ENCODE measurements at places on chromosomes 1 and 21.

DNA sequence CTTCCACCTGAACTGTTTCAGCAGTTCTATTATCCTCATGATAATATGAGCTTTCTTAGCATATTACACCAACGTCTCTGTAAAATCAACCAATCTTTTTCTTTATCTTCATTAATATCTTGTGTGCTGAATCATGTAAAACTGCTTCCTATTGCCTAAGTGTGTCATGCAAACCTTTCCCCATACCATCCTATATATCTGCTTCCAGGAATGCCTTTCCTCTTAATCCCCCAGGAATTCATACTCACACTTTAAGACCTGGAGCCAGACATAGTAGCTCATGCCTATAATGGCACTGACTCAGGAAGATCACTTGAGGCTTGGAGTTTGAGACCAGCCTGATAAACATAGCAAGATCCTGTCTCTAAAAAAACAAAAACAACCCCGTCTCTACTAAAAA is 183.9 kb downstream of the NRIP1 start:
- no peak for DNase-seq

GRCh38 chr1:84370831-84371394 is 27.4 kb upstream of the DNASE2B start:
- no peak for DNase-seq

DNA sequence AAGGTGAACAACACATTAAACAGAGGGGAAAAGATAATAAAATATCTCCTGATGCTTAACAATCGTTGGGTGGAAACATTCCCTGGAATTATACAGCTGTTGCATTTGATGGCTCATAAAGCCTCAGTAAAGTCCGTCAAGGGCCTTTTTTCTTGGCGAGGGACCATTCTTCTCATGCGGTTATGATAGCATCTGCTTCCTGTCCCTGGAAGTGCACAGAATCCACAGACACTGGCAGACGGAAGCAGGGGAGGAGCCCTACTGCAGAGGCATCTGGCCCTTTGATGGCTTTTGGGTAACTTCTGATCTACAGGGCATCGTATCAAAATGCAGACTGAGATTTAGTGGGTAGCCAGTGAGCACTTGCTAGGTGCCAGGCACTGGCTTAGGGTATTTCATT is 286.9 kb downstream of the KIF26B start:
- DNase-seq, result no peak

DNA sequence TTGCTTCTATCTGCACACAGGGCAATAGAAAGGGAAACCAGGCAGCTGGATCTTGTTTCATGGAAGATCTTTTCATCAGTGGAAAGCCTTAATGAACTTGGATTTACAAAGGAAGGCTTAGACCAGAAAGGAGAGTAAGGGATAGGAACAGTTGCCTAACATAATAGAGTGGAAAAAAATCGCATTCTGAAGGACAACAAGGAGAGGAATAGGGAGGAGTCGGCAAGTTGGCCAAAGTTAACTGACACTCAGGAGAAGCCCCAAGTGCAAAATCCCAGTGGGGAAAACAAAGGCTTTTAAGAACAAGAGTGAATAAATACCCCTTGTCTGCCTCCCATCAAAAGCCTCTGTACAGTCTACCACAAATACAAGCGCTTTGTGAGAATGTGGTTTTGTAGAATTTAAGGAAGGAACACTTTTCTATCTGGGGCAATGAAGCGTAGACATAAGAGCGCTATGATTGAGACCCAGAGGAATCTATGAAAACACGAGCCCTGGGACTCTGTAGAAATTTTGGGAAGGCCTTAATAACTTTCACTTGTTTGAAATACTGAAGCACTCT is 74.1 kb downstream of the ZNF648 start:
- DNase-seq, result no peak

DNA sequence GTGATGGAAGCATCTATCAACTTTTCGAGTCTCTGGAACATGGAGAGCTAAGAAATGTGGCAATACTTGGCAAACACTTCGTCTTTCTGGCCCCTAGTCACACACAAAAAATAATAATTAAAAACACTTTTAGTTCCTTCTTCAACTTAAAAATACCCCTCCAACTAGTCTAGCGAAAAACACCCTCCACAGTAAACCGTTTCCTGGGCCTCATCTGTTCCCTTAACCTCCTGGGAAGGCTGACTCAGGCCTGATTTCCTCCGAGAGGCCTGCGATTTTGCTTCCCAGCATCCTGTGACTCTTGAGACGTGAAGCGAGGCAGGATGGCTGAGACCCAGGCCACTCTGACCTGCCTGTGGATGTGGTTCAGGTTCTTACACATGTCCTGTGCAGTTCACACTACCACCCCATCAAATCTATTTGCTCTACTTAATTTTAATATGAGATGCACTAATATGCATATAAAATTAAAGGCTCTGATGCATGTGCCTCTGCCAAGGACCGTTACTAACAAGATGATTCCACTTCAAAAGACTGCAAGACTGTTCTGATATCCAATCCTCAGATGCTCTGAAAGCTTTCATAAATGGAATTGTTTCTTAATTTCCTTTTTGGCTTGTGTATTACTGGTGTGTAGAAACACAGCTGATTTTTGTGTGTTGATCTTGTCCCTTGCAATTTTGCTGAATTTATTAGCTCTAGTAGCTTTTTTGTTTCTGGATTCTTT is 3.5 kb downstream of the NAV1 start:
- no peak for DNase-seq

GRCh38 chr21:44331209-44331608 is 8.0 kb downstream of the CFAP410 start:
- DNase-seq, result no peak

DNA sequence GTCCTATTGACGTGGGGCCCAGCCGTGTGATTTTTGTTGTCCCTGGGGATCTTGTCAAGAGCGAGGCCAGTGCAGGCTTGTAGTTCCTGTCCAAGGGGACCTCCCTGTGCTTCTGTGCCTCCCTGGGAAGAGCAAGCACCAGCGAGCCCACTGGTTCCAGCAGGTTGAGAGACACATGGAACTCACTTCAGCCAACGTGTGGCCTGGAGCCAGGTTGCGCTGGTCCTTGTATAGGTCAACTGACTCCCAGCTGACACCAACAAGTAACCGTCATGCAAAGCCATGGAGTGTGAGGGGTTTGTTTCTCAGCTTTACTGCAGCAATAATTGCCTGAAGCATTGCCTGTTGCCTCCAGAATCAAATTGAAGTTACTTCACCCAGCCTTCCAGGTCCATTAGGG is 63.0 kb downstream of the DISP3 start:
- DNase-seq, result no peak

Measured in neural crest cell (in vitro differentiated cells).